ENCODE measurements at places on chromosomes 12 and 14. TPM values are rescaled to one million over a fixed set of nuclear protein-coding genes. Genes with fewer than 3 reads are reported as not detected.

- no peaks in the 10 kb centered on the region for H3K4me1 ChIP-seq
- H3K27me3 ChIP-seq, result no peaks in the 10 kb centered on the region
- no peak overlapping the region for H3K4me3 ChIP-seq
- no peak overlapping the region for H3K27ac ChIP-seq
- no peak for DNase-seq
Measured at GRCh38 chr14:61897300-61897699, 135.1 kb downstream of the SNAPC1 start.

- no peaks in the 10 kb centered on the region for H3K4me1 ChIP-seq
- H3K4me3 ChIP-seq, result no peak overlapping the region
- no peak overlapping the region for H3K27ac ChIP-seq
- H3K36me3 ChIP-seq, result no peaks in the 10 kb centered on the region
- DNase-seq, result no peak
Measured at GRCh38 chr12:72974954-72975555, 702.9 kb downstream of the TRHDE start.

GRCh38 chr14:33504246-33505099, 446.4 kb downstream of the EGLN3 start:
- no peak overlapping the region for H3K4me3 ChIP-seq
- H3K4me1 ChIP-seq, result no peaks in the 10 kb centered on the region
- H3K27me3 ChIP-seq, result no peaks in the 10 kb centered on the region
- no peaks in the 10 kb centered on the region for H3K36me3 ChIP-seq
- no peak overlapping the region for H3K27ac ChIP-seq
- no peak for DNase-seq

SERPINA6 gene
- not detected for total RNA-seq

- H3K27me3 ChIP-seq, result no peaks in the 10 kb centered on the region
- peak overlapping the region; percentile 63 for H3K27ac ChIP-seq
- no peak overlapping the region for H3K4me3 ChIP-seq
- no peak for DNase-seq
Measured at GRCh38 chr14:68270342-68270741, 450.8 kb downstream of the RAD51B start.

GRCh38 chr12:3838076-3838475, 35.1 kb downstream of the PARP11 start:
- no peaks in the 10 kb centered on the region for H3K4me1 ChIP-seq
- no peak overlapping the region for H3K27ac ChIP-seq
- H3K27me3 ChIP-seq, result no peaks in the 10 kb centered on the region
- no peaks in the 10 kb centered on the region for H3K36me3 ChIP-seq
- no peak for DNase-seq

GRCh38 chr12:7695566-7696197, at the start of gene GDF3:
Gene GDF3 (minus strand): TSS chr12:7695775. CDS start chr12:7695728, 47 bp downstream.
- no peak for DNase-seq
- no peaks in the 10 kb centered on the region for H3K36me3 ChIP-seq
- no peak within 1 kb of the TSS for H3K27ac ChIP-seq
- H3K27me3 ChIP-seq, result no peaks in the 10 kb centered on the region
- no peak within 1 kb of the TSS for H3K4me3 ChIP-seq

GRCh38 chr12:85309125-85309566, 29.1 kb downstream of the ALX1 start:
- H3K27me3 ChIP-seq, result no peaks in the 10 kb centered on the region
- H3K4me3 ChIP-seq, result no peak overlapping the region
- H3K36me3 ChIP-seq, result no peaks in the 10 kb centered on the region
- no peak overlapping the region for H3K27ac ChIP-seq
- H3K4me1 ChIP-seq, result no peaks in the 10 kb centered on the region
- DNase-seq, result no peak

- no peak overlapping the region for H3K4me3 ChIP-seq
- no peak for DNase-seq
Measured at GRCh38 chr12:13347241-13348043, 150.9 kb downstream of the EMP1 start.

MYH6 gene
- total RNA-seq, result 3.4 TPM

DNA sequence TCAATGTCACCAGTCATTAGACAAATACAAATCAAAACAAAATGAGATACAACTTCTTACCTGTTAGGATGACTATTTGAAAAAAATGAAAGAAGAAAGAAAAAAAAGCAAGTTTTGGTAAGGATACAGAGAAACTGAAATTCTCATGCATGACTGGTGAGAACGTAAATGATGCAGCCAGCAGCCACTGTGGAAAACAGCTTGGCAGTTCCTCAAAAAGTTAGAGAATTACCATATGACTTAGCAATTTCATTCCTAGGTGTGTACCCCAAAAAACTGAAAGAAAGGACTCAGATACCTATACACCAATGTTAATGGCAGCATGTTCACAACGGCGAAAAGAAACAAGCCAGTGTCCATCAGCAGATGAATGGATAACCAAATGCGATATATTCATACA, 26.6 kb downstream of the NINJ2 start:
- H3K4me3 ChIP-seq, result no peak overlapping the region
- H3K27me3 ChIP-seq, result no peaks in the 10 kb centered on the region
- DNase-seq, result no peak
- H3K4me1 ChIP-seq, result peaks cover 46% of the 10 kb centered on the region

PLXNC1 gene
- 15.7 TPM for total RNA-seq

- no peaks in the 10 kb centered on the region for H3K36me3 ChIP-seq
- no peak overlapping the region for H3K27ac ChIP-seq
- no peaks in the 10 kb centered on the region for H3K27me3 ChIP-seq
Measured at GRCh38 chr14:28344381-28344780, 422.2 kb upstream of the FOXG1 start.

DNA sequence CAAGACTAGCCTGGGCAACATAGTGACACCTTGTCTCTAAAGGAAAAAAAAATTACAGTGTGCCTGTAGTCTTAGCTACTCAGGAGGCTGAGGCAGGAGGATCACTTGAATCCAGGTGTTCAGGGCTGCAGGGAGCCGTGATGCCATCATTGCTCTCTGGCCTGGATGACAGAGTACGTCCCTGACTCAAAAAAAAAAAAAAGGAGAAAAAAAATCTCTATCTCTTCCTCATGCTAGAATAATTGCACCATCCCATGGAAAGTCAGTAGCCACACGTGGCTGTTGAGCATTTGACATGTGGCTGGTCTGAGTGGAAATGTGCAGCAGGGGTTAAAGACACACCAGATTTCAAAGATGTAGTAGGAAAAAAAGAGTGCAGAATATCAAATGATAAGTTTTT, 3.8 kb downstream of the RILPL1 start:
- no peak overlapping the region for H3K27ac ChIP-seq
- no peak overlapping the region for H3K4me3 ChIP-seq
- H3K36me3 ChIP-seq, result no peaks in the 10 kb centered on the region

ORAI1 gene
- total RNA-seq, result 32.4 TPM

- no peaks in the 10 kb centered on the region for H3K36me3 ChIP-seq
- DNase-seq, result peak; percentile 70
- no peaks in the 10 kb centered on the region for H3K27me3 ChIP-seq
- H3K4me1 ChIP-seq, result peaks cover 5% of the 10 kb centered on the region
- H3K4me3 ChIP-seq, result peak overlapping the region; percentile 54
Measured at GRCh38 chr12:62632411-62632918, 165.8 kb downstream of the MON2 start.

- no peak overlapping the region for H3K27ac ChIP-seq
- H3K4me1 ChIP-seq, result no peaks in the 10 kb centered on the region
- H3K27me3 ChIP-seq, result no peaks in the 10 kb centered on the region
- DNase-seq, result no peak
- H3K36me3 ChIP-seq, result no peaks in the 10 kb centered on the region
Measured at GRCh38 chr14:57987596-57988300, 121.9 kb upstream of the SLC35F4 start.

CYP46A1 gene
- 1.3 TPM for total RNA-seq

LRTM2 gene
- total RNA-seq, result not detected

DNA sequence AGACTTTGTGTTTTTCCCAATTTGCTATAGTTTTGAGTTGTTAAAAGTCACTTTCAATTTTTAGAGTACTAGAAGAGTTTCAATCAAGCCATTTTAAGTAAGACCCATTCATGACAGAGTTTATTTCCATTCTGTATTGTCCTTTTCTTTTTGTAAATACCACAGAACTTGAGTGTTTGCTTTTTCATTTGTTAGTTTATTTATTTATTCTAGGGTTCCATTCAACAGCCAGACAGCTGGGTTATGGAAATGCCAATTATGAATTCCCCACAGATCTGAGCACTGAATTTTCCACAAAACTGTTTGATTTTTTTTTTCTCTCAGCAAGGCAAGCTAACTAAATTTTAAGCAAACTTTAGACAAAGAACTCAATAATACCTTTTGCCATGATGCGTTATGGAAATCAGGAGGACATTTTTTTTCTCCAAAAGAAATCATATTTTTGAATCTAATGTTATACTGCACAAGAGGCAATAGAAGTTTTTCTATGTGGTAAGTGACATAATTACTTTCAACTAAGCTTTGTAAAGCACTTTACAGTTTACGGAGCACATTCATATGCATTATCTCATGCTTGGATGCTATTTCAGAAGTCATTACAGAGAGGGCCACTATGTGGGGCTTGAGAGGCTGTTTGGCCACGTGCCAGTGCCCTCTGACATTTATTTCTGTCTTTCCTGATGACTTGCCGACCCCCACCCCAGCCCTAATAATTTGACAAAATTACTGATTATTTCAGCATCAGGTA, 181.5 kb downstream of the VRK1 start:
- no peaks in the 10 kb centered on the region for H3K27me3 ChIP-seq
- H3K36me3 ChIP-seq, result no peaks in the 10 kb centered on the region
- no peak overlapping the region for H3K4me3 ChIP-seq

DNA sequence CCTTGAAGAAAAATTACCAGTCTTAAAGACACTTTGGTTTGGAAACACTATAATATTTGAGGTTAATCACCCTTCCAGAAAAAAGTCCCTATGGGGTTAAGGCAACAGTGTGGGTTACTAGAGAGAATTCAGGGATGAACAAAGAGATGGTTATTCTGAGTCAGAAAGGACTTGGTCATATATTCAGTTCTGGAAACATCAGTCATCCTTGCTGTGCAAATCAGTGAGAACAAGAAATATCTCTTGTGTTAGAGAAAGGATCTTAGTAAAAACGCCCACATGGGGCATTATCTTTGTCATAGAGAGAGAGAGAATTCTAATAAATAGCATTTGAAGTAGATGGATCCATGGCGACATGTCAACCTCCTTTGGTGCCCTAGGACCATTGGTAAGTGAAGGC, 59.4 kb upstream of the E2F7 start:
- no peaks in the 10 kb centered on the region for H3K27me3 ChIP-seq
- no peak overlapping the region for H3K4me3 ChIP-seq
- no peaks in the 10 kb centered on the region for H3K36me3 ChIP-seq
- DNase-seq, result no peak

GRCh38 chr12:125892276-125892675, 827.0 kb downstream of the AACS start:
- H3K27me3 ChIP-seq, result no peaks in the 10 kb centered on the region
- H3K4me1 ChIP-seq, result no peaks in the 10 kb centered on the region
- DNase-seq, result no peak

PSME2 gene
- 138 TPM for total RNA-seq

ASB2 gene
- 3.2 TPM for total RNA-seq

SPX gene
- total RNA-seq, result 1.7 TPM

HOXC12 gene
- total RNA-seq, result not detected

TAS2R10 gene
- not detected for total RNA-seq

GRCh38 chr14:92635896-92636295, 112.5 kb downstream of the LGMN start:
- H3K4me1 ChIP-seq, result peaks cover 5% of the 10 kb centered on the region
- no peak for DNase-seq
- H3K36me3 ChIP-seq, result no peaks in the 10 kb centered on the region
- H3K4me3 ChIP-seq, result no peak overlapping the region
- H3K27me3 ChIP-seq, result no peaks in the 10 kb centered on the region
- H3K27ac ChIP-seq, result no peak overlapping the region

NKX2-8 gene
- 0.43 TPM for total RNA-seq

DNA sequence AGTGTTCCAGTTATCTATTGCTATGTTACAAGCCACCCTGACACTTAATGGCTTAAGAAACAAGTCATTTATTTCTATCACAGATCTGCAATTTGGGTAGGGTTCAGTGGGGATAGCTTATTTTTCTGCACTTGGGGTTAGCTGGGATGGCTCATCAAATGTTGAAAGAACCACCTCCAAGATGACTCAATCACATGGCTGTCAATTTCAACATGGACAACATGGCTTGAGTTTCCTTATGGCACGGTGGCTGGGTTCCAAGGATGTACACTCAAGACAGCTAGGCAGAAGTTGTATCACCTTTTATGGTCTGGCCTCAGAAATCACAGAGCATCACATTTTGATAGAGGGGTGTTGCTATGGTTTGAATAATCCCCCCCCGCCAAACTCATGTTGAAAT, 24.5 kb upstream of the IGF1 start:
- H3K27me3 ChIP-seq, result no peaks in the 10 kb centered on the region
- H3K36me3 ChIP-seq, result no peaks in the 10 kb centered on the region
- no peak overlapping the region for H3K4me3 ChIP-seq
- no peaks in the 10 kb centered on the region for H3K4me1 ChIP-seq
- DNase-seq, result no peak

GRCh38 chr12:92290350-92290695, 144.7 kb upstream of the BTG1 start:
- no peak overlapping the region for H3K4me3 ChIP-seq
- DNase-seq, result no peak
- H3K36me3 ChIP-seq, result no peaks in the 10 kb centered on the region
- H3K27ac ChIP-seq, result no peak overlapping the region

GRCh38 chr12:10293570-10294227, 14.0 kb upstream of the KLRD1 start:
- no peaks in the 10 kb centered on the region for H3K4me1 ChIP-seq
- H3K4me3 ChIP-seq, result no peak overlapping the region
- H3K36me3 ChIP-seq, result no peaks in the 10 kb centered on the region

TDRD9 gene
- 6.2 TPM for total RNA-seq

MYL2 gene
- not detected for total RNA-seq

- no peaks in the 10 kb centered on the region for H3K36me3 ChIP-seq
- no peaks in the 10 kb centered on the region for H3K27me3 ChIP-seq
- no peak for DNase-seq
- no peak overlapping the region for H3K4me3 ChIP-seq
Measured at GRCh38 chr14:59148334-59148900, 40.0 kb upstream of the DAAM1 start.

DNA sequence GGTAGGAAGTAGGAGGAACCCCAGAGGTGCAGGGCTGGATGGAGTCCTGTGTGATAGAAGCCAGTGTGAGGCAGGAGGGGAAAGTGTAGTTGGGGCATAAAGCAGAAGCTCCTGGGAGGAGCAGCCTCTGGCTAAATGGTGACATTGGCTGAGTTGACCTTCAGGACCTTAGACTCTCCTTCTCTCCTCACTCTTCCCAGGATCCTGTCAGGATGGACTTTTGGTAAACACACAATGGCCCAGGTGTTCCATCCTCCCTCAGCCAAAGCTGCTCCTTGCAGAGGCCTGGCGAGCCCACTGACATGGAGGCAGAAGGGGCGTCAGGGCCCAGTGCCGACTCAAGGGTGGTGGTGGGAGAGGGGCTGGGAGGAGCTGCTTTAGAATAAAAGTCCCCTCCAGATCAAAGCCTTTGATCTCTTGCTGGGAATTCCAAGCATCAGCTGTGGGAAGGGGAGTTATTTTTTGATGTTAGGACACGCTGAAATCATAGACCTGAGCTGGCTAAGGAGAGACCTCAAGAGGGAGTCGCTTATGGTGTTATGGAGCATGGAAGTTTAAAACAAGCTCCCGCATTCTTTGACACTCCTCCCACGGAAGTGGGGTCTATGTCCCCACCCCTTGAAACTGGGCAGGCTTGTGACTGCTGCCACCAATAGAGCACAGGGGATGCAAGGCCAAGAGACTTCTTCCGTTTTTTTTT, 44.1 kb downstream of the SMIM41 start:
- no peak overlapping the region for H3K27ac ChIP-seq
- no peak overlapping the region for H3K4me3 ChIP-seq

OR6C2 gene
- not detected for total RNA-seq

ALDH1L2 gene
- 5.0 TPM for total RNA-seq

Data from upper lobe of right lung (tissue), 1 donor.